ENCODE measurements at places on chromosomes 6 and 20.

GRCh38 chr6:111307275-111307858 lies 175.7 kb downstream of the REV3L start:
- DNase-seq = no peak

DNA sequence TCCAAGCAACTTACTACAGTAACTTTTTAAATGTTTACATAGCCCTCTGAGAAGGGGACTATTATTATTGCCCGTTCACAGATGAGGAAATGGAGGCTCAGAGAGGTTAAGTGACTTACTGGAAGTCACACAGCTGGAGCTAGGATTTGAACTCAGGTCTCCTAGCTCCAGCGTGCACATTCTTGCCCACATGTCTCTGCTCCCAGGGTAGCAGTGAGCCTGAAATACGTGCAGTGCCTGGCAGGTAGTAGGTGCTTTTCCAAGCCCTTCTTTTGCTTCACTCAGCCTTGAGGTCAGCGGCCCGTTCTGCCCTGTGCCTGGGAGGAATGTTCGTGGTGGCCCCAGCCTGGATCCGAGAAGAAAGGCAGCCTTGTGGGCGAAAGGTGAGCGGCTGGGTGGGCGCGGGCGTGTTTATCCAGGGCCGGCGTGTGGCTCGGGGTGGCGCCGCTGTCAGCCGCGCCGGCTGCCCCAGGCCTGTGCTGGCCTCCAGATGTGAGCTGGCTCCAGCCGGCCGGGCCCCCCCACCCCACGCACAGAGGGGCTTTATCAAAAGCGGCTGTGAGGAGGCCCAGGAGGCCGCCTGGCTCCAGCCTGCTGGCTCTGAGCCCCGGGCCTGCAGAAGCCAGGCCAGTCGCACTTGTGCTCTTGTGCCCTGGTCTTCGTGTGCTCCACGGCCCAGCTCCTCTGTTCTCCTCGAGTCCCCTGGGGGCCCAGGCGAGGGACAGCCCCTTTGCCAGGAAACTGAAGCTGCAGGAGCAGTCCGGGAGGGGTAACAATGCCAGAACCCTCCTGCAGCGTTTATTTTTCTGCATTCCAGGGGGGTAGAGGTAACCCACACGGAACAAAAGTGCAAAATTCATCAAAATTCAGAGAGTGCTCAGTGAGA lies 58.1 kb downstream of the UBE2V1 start:
- DNase-seq = no peak

DNA sequence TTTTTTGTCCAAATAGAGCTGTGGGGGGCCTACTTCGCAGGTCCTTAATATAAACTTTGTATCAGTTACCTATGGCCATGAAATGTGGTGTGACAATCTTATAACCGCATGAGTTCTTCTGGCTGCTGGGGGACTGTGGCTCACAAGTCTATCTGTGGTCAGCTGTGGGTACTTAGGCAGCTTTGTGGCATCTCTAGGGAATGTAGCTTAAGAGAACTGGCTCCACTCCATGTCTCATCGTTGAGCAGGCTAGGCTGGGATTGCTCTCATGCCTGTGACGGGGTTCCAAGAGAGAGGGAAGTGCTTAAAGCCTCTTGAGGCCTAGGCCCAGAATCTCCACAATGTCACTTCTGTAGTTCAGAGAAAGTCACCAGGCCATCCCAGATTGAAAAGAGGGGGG lies 140.5 kb downstream of the BTBD3 start:
- no peak for DNase-seq

DNA sequence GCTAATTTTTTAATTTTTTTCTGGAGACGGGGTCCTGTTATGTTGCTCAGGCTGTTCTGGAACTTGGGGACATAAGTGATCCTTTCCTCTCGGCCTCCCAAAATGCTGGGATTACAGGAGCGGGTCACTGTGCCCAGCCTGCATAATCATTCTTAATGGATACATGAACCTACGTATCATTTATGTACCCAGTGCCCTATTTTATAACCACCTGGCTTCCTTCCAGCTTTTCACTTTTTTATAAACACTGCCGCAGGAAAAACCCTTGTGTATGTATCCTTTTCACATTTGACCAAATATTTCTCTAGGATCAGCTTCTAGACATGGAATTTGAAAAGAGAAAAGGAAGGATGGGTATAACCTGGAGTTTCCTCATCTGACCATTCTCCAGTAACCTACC lies 85.6 kb upstream of the RIN2 start:
- DNase-seq = no peak

DNA sequence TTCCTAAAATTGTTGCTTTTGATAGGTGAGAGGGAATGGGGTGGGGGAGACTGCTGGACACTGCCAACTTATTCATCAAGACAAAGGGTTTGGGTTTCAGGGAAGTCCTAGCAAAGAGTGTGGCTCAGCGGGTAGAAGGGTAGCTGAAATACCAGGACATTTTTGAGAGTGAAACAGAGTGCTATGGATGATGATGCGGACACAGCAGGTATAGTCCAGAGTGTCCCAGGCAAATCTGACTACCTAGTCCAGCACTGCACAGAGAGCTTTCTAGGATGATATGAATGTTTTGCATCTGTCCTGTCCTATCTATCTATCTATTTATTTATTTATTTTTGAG lies 154.3 kb downstream of the BCAS1 start:
- DNase-seq = no peak

DNA sequence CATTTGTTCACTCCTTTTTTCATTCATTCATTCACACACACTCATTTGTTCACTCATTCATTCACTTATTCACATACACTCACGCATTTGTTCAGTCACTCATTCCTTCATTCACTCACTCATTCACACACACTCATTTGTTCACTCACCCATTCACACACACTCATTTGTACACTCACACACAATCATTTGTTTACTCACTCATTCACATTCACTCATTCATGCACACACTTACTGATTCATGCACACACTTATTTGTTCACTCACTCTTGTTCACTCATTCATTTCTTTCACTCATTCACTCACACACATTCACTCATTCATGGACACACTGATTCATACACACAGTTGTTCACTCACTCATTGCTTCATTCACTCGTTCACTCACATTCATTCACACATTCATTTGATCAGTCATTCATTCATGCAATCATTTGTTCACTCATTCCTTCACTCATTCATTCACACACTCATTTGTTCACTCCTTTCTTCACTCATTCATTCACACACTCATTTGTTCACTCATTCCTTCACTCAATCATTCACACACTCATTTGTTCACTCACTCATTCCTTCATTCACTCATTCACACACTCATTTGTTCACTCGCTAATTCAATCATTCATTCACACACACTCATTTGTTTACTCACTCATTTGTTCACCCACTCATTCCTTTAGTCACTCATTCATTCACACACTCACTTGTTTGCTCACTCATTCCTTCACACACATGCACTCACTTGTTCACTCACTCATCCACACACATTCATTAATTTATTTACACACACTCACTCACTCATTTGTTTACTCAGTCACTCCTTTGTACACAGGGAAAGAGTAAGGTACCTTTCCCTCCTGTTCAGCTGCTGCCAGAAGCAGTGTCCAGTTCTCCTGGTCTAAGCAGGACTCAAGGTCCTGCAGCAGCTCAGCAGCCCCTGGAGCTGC lies 50.7 kb upstream of the BHLHE23 start:
- DNase-seq = no peak

GRCh38 chr20:57265997-57266290 lies 497 bp downstream of the BMP7 start:
- DNase-seq = no peak
